ENCODE measurements at places on chromosomes 2 and 18.
A peak's percentile ranks its signal among the peaks of the same experiment; 100 is the strongest.

GRCh38 chr2:138274421-138275291 is 226.9 kb upstream of the SPOPL start:
- no peak for DNase-seq

GRCh38 chr2:14634489-14635390 is 2.2 kb downstream of the LRATD1 start:
- DNase-seq, result no peak

DNA sequence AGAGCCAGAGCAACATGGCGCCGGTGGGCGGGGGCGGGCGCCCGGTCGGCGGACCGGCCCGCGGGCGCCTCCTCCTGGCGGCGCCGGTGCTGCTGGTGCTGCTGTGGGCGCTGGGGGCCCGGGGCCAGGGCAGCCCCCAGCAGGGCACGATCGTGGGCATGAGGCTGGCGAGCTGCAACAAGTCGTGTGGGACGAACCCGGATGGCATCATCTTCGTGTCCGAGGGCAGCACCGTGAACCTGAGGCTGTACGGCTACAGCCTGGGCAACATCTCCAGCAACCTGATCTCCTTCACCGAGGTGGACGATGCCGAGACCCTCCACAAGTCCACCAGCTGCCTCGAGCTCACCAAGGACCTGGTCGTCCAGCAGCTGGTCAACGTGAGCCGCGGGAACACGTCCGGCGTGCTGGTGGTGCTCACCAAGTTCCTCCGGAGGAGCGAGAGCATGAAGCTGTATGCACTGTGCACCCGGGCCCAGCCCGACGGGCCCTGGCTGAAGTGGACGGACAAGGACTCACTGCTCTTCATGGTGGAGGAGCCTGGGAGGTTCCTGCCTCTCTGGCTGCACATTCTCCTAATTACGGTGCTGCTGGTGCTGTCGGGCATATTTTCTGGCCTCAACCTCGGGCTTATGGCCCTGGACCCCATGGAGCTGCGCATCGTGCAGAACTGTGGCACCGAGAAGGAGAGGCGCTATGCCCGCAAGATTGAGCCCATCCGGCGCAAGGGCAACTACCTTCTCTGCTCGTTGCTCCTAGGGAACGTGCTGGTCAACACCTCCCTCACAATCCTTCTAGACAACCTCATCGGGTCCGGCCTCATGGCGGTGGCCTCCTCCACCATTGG is 507 bp downstream of the CNNM4 start:
- no peak for DNase-seq

- DNase-seq, result no peak
Measured at GRCh38 chr2:70477441-70477844, 76.2 kb downstream of the TGFA start.

GRCh38 chr2:240178564-240178963 is 38.1 kb upstream of the OTOS start:
- DNase-seq, result no peak

DNA sequence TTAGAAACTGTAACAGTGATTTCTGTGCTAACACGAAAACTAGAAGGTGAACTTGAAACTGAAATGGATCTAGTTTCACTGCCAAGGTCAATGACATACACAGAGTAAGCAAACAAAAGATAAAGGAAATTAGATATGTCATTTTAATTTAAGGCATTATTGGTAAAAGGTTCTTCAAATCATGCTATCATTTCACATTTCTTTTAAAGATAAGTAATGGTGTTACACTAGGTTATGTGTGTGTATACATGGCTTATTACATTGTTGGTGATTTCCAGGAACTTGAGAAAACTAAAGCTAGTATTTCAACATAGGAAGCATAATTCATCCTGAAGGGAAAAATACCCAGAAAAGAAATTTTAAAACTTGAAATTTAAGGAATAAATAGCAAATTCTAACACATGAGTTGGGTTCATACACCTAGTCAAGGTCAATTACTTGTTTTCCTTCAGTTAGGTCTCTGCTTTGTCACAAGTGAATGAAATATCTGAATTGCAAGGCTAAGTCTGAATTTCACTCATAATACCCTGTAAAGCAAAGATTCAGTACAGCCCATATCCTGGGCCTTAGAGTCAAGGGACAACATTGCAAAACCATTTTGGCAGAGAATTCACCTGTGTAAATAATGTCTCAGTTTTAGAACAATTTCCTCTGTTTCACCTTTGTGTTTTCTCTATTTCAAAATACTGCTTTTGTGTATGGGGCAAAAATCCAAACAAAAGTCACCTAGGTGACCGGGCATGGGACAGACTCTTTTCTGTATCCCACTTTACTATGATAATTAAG is 141.6 kb downstream of the SRBD1 start:
- DNase-seq, result no peak

DNA sequence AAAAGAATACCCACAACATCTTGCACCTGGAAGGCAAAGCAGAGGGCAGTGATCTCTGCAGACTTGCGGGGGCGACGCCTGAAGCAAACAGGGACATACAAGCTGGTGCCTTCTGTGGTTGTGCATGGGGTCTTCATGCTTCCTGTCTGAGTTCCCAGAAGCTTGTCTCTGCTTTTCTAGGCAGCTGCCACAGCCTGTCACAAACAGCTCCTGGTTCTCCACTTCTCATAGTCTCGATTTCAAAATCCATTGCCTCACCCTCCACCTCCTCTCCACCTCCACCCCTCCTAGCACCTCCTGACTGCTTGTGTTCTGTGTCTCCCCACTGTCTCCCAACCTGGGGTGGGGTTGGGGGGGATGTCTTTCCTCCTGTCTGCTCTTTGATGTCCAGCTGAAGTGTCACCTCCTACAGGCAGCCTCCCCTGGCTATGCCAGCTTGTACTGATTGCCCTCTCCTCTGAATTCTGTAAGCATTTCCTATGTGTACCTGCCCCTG is 1.7 kb upstream of the PROC start:
- peak; percentile 25 for DNase-seq

DNA sequence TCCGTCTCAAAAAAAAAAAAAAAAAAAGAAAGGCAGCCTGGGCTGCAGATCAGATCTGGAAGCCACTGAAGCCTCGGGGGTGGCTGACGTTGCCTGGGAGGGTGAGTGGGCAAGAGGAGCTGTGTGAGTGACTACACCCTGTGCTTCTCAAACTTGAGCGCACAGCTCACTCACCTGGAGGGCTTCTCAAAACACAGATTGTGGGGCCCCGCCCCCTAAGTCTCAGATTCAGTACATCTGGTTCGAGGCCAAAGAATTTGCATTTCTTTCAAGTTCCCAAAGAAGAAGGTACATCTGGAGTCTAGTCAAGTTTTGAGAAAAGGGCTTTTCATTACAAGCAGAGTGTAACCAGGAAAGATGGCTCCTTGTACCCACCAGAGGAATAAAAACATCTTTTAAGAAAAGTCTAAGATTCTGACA is 97.7 kb upstream of the CAB39 start:
- no peak for DNase-seq

GRCh38 chr2:144950899-144951560 is 431.1 kb upstream of the ZEB2 start:
- DNase-seq, result no peak

DNA sequence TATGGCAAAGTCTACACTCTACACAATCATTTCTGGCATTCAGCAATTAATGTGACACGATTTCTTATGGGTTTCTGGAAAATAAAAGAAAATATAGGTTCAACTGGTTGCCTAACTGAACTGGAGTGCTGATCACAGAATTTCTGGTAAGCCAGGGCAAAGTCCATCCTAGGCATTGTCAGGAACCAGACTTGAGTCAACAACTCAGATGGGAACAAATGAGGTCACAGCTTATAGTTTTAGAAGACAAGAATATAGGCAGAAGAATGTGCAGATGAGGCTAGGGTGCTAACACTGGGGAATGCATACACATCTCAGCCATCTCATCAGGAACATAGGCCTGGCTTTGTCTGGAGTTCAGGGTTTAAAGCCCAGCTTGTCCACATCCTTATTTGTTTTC is 317.2 kb upstream of the ID2 start:
- no peak for DNase-seq

GRCh38 chr2:48131539-48132270 is 225.4 kb upstream of the FBXO11 start:
- no peak for DNase-seq

DNA sequence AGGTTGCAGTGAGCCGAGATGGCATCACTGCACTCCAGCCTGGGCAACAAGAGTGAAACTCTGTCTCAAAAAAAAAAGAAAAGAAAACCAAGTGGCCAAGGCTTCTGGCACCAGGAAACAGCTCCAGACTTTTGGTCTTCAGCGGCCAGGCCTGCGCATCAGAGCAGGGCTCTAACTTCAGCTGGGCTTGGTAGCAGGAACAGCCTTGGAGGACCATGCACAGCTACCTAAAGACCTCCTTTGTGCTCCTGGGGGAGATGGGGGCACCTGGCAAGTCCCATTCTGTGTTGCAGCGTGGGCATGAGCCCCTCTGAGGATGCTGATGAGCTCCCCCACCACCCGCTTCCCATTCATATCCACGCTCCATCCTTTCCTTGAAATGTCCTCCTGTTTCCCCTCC is 56.4 kb upstream of the SEMA4C start:
- DNase-seq, result no peak

- no peak for DNase-seq
Measured at GRCh38 chr2:138124521-138124920, 160.2 kb downstream of the HNMT start.

- DNase-seq, result no peak
Measured at GRCh38 chr2:59084326-59084725, 843.2 kb upstream of the FANCL start.

GRCh38 chr18:30208546-30208945 is 834.0 kb downstream of the DSC3 start:
- no peak for DNase-seq

GRCh38 chr18:46374850-46375249 is 270.7 kb downstream of the HAUS1 start:
- no peak for DNase-seq

DNA sequence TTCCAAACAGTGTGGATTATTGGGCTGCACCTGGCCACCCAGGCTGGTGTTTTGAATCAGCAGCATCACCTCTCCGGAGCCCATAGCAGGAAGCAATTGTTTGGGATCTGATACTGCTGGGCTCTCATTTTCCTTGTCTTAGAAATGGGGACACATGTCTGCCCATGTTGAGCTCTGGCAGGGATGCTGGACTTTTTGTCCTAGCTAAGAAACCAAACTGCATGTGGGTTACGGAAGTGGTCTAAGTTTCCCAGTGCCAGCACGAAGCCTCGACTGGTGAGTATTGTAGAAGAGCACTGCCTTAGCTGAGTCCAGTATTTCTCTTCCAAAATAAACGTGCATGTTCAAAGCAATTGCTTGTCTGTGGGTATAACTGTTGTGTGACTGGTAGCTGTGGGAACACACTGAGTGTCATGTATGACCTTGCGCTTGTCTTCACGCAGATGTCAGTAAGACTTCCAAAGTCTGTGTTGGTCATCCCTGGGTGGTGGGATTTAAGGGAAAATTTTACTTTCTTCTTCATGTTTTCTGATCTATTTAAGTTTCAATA is 43.6 kb downstream of the SH3RF3 start:
- DNase-seq, result no peak

GRCh38 chr18:24702001-24702515 is 241.6 kb downstream of the HRH4 start:
- no peak for DNase-seq

DNA sequence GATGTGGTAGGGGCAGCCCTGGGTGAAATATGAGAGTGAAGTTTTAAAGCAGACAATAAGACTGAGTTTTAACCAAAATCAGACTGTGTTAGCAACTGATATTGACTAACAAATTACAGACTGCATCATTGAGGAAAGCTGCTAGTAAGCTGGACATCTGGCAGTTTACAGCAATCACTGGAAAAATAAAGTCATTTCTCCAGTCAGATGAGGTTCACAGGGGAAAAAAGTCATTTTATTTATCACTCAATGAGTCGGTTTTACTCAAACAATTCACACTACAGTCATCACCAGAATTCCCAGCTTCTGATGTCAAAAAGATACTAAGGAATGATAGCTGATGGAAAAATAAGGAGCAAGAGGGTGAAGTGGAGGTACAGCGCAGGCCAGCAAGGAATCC is 10.5 kb upstream of the TMEM177 start:
- no peak for DNase-seq

GRCh38 chr2:96341641-96342040 is 6.1 kb downstream of the NCAPH start:
- no peak for DNase-seq

DNA sequence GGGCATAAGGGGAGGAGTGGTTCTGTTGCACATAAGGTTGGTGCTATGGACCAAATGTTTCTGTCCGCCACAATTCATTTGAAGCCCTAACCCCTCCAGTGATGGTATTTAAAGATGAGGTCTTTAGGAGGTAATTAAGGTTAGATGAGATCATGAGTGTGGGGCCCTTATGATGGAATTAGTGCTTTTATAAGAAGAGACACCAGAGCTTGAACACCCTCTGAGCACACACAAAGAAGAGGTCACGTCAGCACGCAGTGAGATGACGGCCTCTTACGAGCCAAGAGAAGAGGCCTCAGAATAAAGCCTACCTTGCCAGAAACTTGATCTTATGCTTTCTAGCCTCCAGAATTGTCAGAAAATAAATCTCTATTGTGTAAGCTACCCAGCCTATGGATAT is 386.4 kb upstream of the CYRIA start:
- no peak for DNase-seq

- DNase-seq, result no peak
Measured at GRCh38 chr18:7742224-7742623, 175.1 kb downstream of the PTPRM start.

DNA sequence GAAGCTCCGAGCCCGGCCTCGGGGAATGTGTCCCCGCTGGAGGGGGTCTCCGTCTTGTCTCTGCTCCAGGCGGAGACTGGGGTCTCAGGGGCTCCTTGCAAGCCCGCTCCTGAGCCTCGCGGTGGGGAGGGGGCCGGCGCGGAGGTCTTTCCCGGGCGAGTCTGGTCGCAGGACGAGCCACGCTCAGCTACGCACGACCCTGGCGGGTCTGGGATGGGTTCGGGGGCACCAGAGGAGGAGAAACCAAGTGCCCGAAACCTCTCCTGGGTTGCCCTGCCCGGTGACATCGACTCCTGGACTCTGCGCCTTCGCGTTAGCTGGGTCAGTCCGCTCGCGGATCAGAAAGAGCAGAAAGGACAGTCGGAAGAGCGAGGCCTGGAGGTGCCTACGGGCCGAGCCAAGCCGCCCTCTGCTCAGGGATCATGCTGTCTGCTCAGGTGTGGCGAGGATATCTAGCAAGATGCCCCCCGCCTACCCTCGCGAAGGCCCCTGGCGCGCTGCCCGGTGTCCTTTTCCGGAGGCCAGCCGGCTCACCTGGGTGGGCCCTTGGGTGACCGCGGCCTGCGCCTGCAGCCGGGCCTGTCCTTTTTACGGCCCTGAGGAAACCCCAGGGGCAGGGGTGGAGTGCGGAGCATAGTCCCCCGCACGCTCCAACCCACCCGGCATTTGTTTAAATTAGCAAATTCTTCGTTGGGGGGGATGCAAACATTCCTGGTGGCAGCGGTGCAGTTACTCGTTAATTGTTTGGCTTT is 58.7 kb downstream of the SNORC start:
- no peak for DNase-seq

GRCh38 chr18:62210138-62210537 is 23.1 kb downstream of the RELCH start:
- DNase-seq, result no peak

DNA sequence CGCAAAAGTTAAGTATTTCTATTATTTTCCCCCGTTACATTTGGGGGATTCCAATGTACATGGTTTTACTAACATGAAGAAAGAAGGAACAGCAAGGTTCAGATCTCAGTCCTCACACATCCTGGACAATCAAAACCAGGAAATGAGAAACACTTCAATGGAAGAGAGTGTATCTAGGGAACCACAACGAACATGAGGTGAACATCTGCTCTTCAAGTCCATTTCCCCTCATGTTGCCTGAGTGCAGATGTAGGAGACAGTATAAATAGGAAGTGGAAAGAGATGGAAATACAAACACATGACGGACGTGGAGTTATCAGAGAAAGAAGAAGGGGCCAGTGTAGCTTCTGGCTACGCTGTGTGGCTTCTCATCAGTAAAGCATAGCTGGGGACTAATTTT is 52.6 kb downstream of the CHN1 start:
- no peak for DNase-seq

Measured in GDM1 (cell line).